ENCODE measurements at places on chromosomes 1 and 21.

DNA sequence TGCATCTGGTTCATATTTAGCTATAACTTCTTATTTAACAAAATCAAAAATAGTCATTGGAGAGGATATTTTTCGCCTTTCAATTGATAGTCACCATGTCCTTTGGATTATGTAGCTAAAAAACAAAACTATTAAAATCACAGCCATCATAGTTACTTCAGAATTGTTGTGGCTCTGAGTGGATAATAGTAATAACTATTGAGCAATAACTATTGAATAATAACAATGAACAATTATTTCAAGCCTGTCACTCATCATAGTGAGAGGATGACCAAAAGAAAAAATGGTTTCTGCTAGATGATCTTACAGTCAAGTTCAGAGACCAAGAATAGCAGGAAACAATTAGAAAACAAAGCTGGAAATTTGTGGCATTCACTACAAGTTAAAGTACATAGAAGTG is 38.4 kb upstream of the AGL start:
- no peak for DNase-seq

- no peak for DNase-seq
Measured at GRCh38 chr1:118184739-118185083, 317 bp downstream of the SPAG17 start.

DNA sequence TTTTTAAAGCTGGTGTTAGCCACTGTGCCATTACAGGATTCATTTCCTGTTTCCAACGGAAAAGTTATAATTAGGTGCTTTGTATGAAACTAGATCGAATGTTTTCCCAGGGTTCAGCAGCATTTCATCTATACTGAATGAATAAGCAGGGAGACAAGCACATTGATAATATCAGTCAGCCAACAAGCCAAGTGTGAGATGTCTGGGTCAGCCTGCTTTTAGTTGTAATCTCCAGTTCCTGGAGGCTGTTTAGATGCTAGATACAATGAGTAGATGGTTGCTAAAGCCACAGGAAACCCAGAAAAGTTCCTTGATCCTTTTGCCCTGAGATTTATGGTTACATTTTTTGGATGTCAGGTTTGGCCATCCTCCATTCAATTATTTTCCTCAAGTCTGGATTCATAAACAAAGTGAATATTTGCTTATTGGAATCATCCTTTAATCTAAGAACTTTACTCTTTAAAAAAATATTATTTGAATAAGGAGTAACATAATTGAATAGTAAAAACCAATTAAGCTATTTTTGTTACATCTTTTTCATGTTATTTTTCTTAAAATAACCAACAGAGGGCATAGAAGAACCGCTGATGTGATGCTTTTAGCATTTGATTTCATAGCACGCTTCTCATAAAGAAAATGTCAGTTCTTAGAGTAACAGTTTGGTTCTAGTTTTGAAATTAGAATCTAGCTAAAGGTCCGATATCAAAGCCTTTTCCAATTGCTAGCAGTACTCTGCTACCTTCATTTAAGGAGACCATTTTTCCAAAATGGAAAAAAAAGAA is 76.6 kb downstream of the HSPA13 start:
- no peak for DNase-seq

- no peak for DNase-seq
Measured at GRCh38 chr21:26140164-26140579, 30.4 kb downstream of the APP start.

- no peak for DNase-seq
Measured at GRCh38 chr1:219099307-219099706, 74.4 kb upstream of the LYPLAL1 start.

GRCh38 chr1:44326024-44326701 is 28.9 kb downstream of the ERI3 start:
- no peak for DNase-seq

DNA sequence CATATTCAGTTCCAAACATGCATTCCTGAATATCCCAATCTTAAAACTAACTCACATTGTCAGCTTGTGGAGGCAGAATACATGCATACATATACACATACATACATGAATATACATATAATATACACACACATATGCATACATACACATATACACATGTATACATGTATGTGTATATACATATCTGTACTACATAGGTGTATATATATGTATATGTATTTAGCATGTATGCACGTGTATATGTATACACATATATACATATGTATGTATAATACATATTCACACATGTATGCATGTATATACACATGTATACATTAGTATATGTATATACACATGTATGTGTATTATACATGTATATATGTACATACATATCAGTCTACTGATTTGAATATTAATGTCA is 1.2 kb upstream of the ZNF691 start:
- no peak for DNase-seq

DNA sequence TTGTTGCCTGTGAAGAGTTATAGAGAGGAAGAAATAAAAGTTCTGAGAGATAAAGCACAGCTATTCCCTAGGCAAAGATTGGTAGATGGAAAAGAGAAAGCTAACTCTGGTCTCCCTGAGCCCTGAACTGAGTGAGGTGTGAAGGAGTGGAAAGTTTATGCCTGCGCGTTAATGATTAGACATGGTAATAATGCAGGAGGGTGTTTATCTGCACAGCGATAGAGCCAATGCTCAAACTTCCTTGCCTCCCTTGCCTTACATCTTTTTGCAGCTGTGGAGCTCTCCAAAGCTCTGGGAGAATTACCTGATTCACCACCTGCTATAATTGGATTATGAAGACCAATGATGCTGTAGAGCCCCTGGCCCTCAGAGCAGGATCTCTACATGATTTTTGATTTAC is 32.8 kb upstream of the CHRM3 start:
- DNase-seq = no peak

DNA sequence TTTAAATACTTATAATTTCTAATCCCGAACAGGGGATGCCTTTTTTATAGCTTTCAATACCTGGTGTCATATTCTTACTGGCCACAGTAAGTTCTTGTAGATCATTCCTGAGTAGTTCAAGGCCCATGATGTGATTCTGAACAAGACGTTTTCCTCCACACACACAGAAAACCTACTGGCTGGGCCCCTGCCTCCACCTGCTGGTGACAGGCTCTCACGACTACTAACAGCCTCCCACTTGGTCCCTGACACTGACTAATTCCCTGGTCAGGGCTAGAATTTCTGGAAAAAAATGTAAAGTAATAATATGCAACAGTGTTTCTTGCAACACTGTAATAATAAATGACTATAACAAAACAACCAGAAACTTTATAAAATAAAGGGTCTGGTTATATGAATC is 50.4 kb upstream of the RIPK4 start:
- DNase-seq = no peak

DNA sequence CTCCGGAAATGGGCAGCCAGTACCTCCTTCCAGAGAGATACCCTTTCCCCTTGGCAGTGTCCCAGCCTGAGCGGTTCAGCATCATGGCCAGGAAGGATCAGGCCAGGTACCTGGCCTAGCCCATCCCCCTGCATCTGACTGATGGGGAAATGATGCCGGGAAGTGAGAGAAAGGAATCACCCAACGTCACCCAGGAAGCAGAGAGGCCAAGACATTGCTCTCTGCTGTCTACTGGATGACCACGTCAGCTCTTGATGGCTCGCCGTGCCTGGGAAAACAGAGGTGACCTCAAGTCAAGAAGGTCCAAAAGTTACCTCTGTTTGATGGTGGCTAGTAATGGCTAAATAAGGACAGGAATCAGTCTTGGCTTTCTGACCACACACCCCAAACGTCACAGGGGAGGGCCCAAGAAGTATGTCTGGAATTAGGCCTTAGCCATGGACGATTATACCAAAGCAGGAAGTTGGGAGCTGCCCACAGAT is 79.0 kb downstream of the MRPL37 start:
- no peak for DNase-seq

DNA sequence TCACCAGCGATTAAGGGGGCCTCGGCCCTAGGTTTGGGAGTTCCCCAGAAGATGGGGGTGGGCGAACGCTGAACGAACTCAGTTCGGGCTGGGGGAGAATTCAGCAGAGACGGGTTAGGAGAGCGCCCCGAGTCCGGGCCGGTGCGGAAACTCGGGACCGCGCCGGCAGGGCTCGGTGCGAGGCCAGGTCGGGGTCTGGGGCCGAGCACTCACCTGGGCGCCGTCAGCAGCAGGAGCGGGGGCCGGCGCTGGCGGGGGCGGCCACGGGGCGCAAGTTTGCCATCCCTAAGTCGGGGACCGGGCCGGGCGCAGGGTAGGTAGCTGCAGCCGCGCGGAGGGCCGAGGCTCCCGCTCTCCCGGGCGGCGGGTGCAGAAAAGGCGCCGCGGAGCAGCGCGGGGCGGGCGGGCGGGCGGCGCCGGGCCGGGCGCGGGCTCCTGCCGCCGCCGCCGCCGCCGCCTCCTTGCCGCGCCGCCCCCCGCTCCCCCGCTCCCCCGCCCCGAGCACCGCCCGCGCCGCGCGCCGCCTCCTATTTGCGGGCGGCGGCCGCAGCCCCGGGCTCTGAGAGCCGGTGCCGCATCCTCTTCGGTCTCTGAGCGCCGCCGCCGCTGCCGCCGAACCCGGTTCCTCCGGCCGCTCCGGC is 349 bp downstream of the ADGRB2 start:
- DNase-seq = no peak

DNA sequence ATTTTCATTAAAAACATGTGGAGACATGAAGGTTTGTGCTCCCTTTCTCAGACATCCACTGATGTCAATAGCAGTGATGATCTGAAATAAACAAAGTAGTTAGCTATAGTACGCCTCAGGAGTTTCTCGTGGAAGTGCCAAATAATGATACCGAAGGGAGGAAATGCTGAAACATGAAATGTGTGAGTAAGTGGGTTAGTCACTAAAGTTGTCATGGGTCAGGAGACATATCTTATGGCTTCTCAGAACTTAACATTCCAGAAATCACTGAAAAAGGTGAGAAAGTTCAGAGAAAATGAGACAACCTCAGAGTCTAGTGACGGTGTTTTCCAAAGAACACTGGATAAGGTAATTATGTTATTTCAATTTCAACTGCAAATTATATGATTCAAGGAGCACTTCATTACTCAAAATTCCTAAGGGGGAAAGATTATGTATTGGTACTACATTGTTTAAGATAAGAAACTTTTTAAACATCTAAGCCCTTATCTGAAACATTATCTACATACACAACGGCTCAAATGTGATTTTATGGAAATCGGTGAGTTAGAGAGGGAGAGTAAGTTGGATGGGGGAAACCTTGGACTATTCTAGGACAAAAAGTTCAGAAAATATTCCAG is 20.6 kb downstream of the NIBAN1 start:
- DNase-seq = no peak

GRCh38 chr1:41870076-41870562 is 48.6 kb downstream of the HIVEP3 start:
- no peak for DNase-seq

- peak; percentile 84 for DNase-seq
Measured at GRCh38 chr1:232630047-232630893, at the start of gene SIPA1L2. Gene SIPA1L2, minus strand, starts transcription at chr1:232630133. Its CDS starts 114,794 bp downstream, at chr1:232515339.

GRCh38 chr1:8525216-8525557 is 207.3 kb downstream of the SLC45A1 start:
- DNase-seq = no peak

GRCh38 chr1:15014516-15014915 is 139.0 kb upstream of the TMEM51 start:
- no peak for DNase-seq

GRCh38 chr1:89063094-89063493 is 1.9 kb downstream of the GBP1 start:
- no peak for DNase-seq

DNA sequence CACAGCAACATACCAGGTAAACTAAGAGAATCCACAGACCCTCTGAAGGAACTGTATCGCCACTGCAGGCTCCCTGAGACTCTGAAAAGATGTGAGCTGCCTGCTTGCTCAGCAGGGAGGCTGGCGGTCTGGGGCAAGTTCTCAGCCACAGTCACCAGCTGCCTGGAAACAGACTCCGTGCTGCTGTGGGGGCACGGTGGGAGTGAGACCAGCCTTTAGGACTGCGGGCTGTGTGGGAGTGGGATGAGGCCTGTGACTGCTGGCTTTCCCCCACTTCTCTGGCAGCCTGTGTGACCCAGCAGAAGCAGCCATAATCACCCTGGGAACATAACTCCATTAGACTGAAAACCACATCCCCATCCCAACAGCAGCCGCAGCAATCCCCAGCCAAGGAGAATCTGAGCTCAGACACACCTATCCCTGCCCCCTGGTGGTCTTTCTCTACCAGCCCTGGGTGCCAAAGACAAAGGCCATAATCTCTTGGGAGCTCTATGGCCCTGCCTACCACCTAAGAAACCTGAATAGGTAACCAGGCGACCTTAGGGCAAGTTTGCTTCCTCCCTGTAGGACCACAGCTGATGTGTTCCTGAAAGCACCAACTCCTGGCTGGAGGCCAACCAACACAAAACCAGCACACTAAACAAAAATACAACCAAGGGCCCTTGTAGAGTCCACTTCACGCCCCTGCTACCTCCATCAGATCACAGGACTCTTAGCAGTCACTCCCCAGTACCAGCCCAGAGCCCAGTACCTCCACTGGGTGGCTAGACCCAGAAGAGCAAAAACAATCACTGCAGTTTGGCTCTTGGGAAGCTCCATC is 151.5 kb downstream of the SMYD3 start:
- no peak for DNase-seq

- DNase-seq = no peak
Measured at GRCh38 chr21:17488620-17489019, 24.2 kb upstream of the CXADR start.

DNA sequence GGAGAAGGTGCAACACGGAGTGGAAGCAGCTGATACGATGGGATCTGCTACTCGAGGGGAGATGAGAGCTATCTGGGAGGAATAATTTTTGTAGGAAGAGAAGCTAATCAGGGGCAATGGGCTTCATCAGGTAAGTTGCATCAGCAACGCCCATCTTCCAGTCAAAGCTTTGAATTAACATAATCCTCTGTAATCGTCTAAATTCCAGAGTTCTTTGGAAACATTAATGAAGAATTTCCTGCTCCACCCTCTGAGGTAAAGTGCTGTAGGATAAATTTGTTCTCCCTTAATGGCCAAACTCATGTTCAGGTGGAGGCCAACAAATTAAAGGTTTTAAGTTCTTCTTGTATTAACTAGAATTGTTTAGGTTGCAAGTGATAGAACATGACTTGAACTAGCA is 94.0 kb upstream of the KAZN start:
- no peak for DNase-seq

DNA sequence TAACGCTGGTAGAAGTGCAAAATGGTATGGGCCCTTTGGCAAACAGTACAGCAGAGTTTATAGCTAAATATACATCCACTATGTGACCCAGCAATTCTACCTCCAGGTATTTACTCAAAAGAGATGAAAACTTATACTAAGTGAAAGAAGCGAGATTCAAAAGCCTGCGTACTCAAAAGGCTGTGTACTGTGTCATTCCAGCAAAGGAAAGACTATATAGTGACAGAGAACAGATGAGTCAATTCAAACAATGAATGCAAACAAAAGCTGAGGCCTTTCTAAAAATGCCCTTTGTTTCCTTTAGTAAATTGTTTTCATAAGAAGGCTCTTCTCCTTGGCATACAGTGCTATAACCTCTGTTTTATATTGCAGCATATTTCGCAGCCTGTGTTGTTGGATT is 268.8 kb upstream of the CSF3R start:
- no peak for DNase-seq

Measured in activated effector memory CD4-positive, alpha-beta T cell treated with Interleukin-2 at 50 U/mL for 16 hours (primary cell).